ENCODE measurements at places on chromosomes 5 and 9.
A peak's percentile ranks its signal among the peaks of the same experiment; 100 is the strongest.

DNA sequence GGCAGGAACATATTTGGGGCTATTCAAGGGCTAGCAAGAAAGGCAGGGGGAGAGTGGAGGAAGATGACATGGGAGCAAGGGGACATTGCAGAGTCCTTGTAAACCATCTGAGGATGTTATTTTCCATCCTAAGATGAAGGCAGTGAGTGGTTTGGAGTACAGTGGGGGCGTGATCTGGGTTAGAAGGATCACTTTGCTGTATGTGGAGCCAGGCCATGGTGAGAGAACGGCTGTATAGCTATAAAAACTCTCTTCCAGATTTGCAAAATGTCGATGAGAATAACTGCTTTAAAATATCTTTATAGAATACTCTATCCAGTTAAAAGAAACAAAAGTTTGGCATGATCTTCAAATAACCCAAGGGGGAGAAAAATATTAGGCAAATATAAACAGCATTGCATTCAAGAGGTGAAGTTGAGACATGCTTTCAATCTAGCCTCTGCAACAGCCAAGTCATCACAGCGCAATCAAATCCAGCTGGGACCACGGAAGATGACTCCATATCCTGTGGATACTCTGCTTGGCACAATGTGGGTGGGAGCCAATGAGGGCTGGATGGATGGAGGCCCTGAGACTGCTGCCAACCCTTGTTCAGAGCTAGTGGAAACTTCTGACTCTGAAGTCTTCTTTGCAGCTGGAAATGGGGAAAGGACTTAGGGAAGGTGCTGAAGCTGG, 111.5 kb upstream of the BASP1 start:
- DNase-seq = no peak

- DNase-seq = no peak
These were observed 15.2 kb upstream of the RNU6ATAC start for GRCh38 chr9:134179595-134179917.

- peak; percentile 81 for DNase-seq
These were observed 7.2 kb upstream of the RNF38 start for GRCh38 chr9:36407122-36407723.

GRCh38 chr5:122753500-122753899, 21.4 kb upstream of the SNX2 start:
- DNase-seq = no peak

DNA sequence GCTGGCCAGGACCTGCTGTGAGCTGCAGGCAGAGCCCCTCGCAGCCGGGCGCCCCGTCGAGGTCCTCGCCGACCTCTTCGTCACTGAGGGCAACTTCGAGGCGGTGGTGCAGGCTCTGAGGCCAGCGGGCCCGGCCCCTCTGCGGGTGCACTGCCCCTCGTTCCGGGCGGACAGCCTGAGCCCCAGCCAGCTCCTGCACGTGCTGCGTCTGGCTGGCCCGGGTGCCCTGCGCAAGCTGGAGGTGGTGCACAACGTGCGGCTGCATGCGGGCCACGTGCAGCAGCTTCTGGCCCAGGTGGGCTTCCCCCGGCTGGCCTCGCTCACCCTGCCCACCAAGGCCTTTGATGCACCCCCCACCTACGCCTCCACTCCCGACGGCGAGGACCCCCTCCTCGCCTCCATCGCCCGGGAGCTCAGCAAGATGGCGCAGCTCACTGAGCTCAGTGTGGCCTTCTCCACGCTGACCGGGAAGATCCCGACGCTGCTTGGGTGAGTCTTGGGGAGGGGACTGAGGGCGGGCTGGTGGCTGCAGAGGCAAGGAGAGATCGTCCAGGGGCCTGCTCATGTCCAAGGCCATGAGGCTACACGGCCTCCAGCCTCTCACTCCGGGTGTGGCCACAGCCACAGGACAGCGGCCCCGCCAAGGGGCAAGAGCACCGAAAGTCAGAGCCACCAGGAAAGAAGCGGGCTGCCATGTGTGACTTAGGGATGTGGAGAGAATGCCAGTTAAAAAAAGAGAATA, 825 bp downstream of the LRRC14B start:
- DNase-seq = no peak

- DNase-seq = no peak
These were observed 133.8 kb downstream of the SPOCK1 start for GRCh38 chr5:137365126-137365865.

- no peak for DNase-seq
These were observed 39.6 kb downstream of the COL5A1 start for GRCh38 chr9:134681061-134681661.

GRCh38 chr9:88537761-88538091, 2.7 kb downstream of the NXNL2 start:
- DNase-seq = peak; percentile 62

DNA sequence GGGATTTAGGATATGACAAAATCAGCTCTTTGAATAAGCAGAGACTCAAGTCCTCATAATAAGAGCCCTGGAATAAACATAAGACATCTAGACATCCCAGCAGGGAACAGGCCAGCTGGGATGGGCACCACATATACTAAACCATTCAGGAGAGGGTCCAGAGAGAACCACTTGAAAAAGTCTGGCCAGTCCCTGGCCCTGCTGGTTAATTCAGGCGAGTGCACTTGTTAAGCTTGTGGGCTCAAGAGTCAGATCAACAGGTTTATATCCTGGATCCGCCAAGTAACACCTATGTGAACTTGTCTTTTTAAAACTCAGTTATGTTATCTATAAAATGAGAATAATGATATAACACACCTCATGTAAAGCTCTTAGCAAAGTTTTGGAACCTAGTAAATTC, 63.3 kb downstream of the CAVIN4 start:
- no peak for DNase-seq

GRCh38 chr9:95135756-95136155, 181.8 kb downstream of the FANCC start:
- DNase-seq = no peak

GRCh38 chr5:82601077-82601476, 322.9 kb upstream of the RPS23 start:
- no peak for DNase-seq

GRCh38 chr9:118721923-118722322, 647.3 kb downstream of the BRINP1 start:
- no peak for DNase-seq

- no peak for DNase-seq
These were observed 704 bp downstream of the SPARC start for GRCh38 chr5:151685749-151686673.

DNA sequence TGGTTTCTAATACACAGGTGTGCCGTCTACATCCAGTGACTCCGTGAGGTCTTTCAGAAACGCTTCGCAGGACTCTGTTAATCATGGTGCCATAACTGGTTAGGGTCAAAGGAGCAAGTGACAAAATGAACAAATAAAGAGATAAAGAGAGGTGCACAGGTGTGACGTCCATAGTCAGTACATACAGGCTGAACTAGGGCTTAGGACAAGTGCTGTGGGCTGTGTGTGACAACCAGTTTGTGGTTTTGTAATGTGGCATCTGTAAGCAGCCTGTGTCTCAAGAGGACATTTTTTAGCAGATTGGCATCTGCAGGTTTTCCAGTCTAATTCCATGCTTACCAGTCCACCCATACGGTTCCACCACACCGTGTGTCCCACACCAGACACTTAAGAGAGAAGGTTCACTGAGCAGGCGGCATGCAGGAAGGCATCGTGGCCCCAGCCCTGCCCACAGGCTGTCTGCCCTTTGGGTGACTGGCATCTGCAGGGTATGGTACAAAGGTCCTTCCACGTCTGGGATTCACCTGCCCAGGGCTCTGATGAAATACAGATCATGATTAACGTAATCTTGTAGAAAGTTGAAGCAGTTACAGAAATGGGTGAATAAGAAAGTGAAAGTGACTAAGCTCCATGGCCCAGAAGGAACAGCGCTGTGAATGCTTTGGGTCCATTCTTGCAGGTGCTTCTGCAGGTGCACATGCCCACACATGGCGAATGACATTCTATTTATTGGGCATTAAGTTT, 26.9 kb downstream of the SRD5A1 start:
- no peak for DNase-seq

GRCh38 chr5:141807329-141807728, 70.9 kb downstream of the PCDH1 start:
- DNase-seq = no peak

DNA sequence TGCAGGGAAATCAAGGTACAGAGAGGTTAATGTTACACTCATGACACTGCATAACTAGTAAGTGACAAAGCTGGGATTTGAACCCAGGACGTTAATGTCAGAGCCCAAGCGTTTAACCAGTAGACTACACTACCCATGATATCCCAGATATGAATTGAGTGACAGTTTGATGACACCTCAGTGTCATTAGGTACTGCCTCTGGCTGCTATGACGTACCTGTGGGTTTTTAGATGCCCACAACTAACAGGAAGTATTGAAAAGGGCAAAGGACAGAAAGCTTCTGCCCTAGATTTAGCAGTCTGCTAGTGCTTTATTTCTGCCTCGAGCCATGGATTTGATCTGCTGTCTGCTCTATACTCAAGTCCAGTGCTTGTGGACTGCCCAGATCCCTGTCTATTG, 56.2 kb downstream of the GLRA1 start:
- no peak for DNase-seq

- no peak for DNase-seq
These were observed 179.9 kb downstream of the GAS1 start for GRCh38 chr9:86767373-86767772.

DNA sequence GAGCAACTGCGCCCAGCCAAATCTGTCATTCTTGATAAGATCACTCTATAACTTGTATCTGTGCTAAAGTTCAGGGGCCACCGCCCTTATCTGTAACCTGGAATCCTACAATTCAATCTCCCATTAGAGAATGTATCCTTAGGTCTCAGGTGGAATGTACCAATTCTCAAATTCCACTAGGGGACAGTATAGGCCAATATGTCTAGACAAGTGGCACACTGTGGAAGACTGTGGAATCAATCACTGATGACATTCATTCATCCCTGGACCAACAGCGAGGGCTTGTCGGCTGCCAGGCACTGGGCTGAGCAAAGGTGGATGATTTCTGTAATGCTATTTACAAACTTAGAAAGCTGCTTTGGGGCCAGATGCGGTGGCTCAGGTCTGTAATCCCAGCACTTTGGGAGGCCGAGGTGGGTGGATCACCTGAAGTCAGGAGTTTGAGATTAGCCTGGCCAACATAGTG, 28.7 kb upstream of the MEGF9 start:
- peak; percentile 20 for DNase-seq

GRCh38 chr5:141672841-141673813, 8.9 kb downstream of the ARAP3 start:
- peak; percentile 18 for DNase-seq

GRCh38 chr5:88396751-88397281, 128.2 kb upstream of the TMEM161B start:
- no peak for DNase-seq

- no peak for DNase-seq
These were observed 313.4 kb downstream of the CDH12 start for GRCh38 chr5:22539762-22540161.

GRCh38 chr9:76358628-76359280, 35.5 kb downstream of the RFK start:
- no peak for DNase-seq

DNA sequence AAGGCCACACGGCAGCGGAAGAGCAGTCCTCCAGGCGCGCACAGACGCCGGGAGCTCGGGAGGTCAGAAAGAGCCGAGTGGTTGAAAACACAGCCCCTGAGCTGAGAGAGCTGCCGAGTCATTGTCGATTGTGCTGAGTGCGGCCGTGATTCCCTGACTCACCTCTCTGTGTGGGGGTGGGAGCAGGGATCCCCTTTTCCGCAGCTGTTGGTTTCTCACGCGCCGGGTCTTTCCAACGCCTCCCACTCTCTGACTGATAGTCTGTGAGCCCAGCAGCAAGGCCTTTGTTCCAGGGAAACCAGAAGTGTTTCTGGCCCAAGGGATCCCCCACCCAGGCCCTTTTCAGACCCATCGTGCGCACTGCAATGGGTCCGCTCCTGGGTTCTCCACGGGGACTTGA, 97.3 kb downstream of the MRPL36 start:
- DNase-seq = no peak

- no peak for DNase-seq
These were observed 18.8 kb downstream of the RGS3 start for GRCh38 chr9:113482341-113482740.

DNA sequence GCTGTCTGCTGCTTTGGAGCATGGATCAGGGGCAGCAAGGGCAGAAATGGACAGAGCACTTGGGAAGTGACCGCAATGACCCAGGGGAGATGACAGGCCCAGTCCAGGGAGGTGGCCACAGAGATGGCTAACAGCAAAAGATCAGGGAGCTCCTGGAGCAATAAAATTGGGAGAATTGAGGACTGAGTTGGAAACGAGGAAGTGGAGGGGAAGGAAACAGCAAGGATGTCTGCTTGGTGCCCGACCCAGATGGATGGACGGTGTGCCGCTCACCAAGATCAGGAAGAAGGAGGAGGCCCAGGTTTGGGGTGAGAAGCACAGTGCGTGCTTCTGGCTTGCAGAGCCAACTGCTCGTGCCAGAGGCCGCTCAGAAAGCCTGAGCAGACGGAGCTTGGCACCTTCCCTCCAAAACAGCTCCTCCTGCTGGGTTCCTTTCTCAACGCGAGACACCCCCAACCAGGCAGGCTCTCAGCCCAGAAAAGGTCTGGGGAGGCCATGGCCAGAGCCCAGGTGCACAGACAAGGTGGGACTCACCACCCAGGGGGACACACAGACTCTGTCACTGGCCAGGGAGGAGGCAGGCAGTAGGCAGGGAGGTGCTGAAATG, 1.7 kb upstream of the SLC34A1 start:
- DNase-seq = peak; percentile 95

GRCh38 chr9:38160613-38161215, 91.7 kb upstream of the SHB start:
- peak; percentile 25 for DNase-seq

DNA sequence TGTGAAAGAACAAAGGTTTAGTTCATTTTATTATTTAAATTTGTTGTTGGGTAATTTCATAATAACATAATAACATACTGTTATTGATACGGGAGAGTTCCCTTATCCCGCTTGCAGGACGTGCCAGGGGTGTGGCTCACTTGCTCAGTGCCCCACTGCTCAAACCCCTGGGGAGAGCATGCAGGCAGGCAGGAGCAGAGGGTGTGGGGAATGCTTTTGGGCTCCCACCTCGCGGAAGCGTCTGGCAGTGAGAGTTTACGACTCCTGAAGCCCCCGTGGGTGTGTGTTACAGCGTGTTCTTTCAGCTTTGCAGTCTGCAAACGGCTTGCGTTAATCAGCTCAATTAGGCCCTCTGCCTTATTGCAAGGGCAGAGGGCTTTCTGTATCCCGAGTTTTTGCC, 675.9 kb downstream of the SEMA5A start:
- DNase-seq = no peak

DNA sequence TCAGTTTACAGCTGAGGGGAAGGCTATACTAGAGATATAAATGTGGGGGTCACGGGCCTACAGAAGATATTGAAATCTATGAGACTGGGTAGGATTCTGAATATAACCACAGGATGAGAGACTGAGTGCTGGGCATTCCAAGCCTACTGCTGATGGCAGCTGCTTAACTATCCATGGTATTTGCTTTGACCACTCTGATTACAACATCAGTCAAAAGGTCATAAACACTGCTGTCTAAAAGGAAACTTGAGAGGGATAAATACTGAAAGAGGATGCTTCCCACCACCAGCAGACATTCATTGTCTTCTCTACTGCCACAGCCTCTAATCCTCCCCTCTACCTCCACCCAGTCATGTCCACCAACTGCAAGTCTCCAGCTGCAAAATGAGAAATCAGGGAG, 3.8 kb downstream of the ZNF622 start:
- DNase-seq = no peak

GRCh38 chr5:154095904-154096303, 57.1 kb downstream of the MFAP3 start:
- DNase-seq = no peak

Measured in G401 (cell line).